Brain pericyte (primary cell): ENCODE measurements at places on chromosomes 3 and 15.

DNA sequence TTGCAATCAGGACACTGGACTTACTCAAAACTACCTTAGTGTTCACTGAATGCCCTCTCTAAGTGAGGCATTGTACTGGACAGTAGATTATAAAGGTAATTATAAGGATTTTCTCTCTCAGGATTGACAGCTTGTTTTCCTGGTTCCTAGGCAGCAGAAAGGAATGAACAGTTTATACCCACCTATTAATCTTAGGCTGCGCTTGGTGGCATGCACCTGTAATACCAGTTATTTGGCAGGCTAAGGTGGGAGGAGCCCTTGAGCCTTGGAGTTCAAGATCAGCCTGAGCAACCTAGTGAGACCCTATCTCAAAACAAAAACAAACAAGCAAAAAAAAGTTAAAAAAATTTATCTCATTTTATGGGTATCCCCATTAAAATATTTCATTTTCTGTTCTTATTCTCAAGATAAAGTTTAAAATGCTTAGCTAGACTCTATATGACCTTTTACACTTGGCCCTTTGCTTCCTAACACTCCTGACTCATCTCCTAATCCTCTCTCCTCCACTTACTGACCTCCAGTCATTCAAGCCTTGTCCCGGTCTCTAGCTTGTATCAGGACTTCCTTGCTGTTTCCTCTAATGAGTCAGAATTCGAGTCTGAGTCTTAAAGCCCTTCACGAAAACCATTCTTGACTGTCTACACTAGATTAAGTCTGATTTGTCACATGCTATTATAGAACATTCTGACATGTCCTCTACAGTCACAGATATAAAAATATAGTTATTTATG lies 348.6 kb downstream of the NLGN1 start:
- DNase-seq, result no peak

DNA sequence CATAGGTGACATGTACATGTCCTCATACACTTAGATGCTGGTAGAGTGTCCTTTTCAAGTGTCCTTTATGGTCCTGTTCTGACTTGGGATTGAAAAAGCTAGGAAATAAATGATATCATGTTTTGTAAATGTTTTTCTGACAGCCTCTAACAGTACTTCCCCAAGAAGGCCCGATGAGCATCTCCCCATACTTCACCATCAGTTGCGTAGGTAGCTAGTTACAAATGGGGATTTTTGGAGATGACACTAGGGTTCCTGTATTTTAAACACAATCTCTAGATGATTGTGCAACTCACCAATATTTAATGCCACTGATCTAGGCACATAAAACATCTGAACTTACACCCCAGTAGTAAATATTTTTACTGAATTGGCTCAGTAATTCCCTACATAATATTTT lies 27.8 kb downstream of the SLC25A26 start:
- DNase-seq, result no peak

- DNase-seq, result no peak
Observed at GRCh38 chr3:179768080-179768479, 115.2 kb downstream of the USP13 start.

- DNase-seq, result no peak
Observed at GRCh38 chr15:59892985-59893384, 111.1 kb upstream of the FOXB1 start.

DNA sequence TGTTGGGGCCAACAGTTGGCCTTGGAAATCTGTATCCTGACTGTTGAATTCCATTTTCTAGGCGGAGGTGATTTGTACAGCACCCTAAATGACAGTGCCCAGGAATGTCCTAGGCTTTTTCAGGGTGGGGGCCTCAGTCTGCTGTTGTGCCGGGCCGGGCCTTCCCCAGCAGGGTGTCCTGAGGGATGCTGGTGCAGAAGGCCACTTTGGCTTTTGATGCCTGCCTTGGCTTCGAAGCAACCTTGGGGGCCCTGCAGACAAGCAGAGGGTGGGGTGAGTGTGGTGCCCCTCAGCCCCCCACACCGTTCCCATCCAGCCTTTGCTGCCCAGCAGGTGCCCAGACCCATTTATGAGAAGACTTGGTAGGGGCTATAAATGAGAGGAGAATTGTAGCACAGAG lies 33.0 kb downstream of the SYNM start:
- DNase-seq, result no peak

DNA sequence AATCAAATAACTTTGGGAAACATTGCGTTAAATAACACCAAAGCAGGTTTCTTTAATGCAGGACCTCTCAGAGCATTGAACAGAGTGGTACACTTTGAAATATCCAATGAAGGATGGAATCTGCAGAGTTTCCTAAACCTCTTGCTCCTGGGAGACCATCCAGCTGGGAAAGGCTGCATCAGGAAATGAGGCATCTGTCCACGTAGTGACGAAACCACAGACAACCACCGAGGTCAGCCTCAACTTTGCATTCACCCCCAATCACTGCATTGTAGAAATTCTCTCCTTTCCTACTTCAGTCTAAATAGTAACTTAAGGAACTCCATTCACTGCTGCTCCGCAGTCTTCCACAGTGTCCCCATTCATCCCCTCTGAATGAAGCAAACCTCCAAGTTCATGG lies 41.5 kb upstream of the CDV3 start:
- no peak for DNase-seq

- DNase-seq, result no peak
Observed at GRCh38 chr15:86595741-86596140, 516.1 kb downstream of the AGBL1 start.

DNA sequence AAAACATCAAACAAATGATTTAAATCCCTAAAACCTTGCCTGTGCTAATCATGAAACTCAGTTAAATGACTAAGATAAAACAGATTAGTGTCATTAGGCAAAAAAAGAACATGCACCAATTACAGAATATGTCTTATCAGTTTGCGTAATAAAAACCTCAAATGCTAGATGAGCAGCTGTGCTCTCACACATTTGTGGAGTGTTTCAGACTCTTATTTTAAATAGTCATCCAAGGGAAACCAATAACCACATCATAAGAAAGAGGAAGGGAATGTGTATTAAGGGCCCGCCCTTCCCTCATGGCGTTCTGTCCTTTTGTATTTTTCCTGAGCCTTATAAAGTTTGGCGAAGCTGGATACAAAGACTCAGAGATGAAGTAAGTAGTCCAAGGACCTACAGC lies 6.6 kb downstream of the SAMMSON start:
- no peak for DNase-seq

- DNase-seq, result no peak
Observed at GRCh38 chr3:143806038-143806437, 42.2 kb downstream of the SLC9A9 start.

DNA sequence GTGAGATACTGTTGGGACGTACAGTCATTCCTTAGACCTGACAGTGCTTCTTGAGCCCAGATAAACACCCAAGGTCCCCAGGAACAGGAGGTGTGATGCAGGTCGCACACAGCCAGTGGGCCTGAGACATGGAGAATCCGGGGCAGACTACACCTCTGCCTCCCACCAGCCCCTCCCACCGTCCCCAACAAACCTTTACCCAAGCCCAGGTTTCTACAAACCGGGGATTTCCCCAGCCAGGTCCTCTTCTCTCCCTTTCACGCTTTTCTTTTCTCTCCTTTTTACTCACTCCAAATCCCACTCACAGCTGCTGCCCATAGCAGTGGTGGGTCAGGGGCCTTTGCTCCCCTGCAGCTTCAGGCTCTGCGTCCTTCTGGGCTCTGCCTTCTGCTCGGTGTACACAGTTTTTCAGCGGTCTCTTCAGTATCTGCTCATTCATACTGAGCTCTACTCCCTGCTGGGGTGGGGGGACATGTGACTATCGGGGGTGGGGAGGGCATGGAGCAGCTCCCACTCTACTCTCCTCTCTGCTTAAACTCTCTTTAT lies 4.8 kb upstream of the PCSK6 start:
- no peak for DNase-seq

DNA sequence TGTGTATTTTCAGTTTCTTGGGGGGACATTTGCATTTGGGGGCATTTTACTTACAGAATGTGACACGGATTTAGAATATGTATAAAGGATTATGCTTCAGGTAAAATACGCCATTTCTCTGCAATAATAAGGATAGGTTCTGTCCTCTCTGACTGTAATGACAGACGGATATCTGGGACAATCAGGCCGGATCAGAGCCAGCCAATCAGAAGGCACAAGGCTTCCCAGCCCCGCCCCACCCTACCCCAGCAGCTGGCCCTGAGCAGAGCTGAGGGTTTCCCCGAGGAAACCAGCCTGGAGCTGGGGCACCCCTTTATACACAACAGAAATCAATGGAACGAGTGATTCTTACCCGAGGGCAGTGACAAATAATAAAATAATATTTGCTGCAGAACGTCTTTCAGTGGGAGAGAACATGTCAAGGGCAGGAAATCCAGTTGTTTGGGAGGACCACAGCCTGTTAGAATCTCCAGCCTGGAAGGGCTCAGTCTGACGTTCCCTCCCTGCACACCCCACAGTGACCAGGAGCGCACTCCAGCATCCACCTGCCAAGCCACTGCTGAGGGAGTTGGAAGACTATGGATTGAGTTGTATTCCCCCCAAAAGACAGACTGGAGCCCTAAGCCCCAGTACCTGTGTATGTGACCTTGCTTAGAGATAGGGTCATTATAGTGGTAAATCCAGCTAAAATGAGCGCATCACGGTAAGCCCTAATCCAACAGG lies 30.3 kb upstream of the SEC13 start:
- DNase-seq, result no peak

GRCh38 chr3:178043084-178043483 lies 493.2 kb upstream of the KCNMB2 start:
- DNase-seq, result no peak

GRCh38 chr15:32843219-32843815 lies 125.5 kb downstream of the GREM1 start:
- DNase-seq, result no peak

DNA sequence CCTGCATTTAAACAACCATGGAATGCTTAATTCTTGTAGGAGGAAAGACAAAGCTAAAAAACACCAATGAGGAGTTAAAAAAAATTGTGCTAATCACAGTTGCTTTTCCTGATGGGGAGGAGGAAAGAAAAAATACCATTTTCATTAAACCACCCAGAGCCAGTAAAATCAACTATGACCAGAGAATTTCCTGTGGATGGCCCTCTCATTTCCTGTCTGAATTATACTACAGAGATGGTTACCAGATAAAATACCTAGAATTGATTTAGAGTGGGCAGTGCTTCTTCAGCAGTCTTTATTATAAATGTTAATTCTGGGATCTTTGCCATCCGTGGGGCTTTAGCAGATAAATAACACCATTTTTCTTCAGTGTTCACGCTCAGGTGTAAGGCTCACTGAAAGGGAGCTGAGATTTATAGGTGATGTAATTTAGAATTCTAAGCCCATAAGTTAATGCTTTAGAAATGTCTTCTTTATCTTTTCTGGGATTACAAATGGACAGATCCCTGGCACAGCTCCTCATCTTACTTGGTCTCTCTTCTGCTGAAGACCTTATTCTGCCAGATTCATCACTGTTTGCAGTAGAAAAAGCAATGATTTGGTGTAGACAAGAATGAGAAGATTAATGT lies 37.9 kb downstream of the RETNLB start:
- no peak for DNase-seq

GRCh38 chr3:195822131-195822696 lies 10.5 kb upstream of the MUC4 start:
- no peak for DNase-seq

DNA sequence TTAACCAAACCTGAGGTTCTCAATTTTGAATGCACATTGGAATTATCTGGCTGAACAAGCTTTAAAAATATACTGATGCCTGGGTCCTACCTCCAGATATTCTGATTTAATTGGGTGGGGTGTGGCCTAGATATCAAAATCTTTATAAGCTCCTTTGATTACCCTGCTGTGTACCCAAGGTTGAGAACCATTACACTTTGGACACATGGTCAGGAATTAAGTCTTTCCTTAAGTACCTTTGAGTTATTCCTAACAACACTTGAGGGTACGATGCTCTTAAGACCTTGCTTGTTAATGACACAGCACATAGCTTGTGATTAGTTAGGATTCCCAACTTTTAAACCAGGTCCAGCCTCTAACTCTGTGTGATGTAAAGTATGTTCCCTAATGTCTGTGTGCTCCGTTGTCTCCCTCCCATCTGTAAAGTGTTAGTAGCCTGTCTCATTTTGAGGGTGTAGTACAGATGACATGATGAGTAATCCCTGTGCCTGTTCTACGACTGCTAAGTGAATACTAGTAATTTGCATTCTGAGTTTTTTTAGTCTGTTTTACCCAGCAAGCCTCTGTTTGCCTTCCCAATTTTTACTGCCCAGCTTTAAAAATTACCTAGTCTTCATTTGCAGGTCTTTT lies 154.9 kb downstream of the KLHL25 start:
- no peak for DNase-seq

DNA sequence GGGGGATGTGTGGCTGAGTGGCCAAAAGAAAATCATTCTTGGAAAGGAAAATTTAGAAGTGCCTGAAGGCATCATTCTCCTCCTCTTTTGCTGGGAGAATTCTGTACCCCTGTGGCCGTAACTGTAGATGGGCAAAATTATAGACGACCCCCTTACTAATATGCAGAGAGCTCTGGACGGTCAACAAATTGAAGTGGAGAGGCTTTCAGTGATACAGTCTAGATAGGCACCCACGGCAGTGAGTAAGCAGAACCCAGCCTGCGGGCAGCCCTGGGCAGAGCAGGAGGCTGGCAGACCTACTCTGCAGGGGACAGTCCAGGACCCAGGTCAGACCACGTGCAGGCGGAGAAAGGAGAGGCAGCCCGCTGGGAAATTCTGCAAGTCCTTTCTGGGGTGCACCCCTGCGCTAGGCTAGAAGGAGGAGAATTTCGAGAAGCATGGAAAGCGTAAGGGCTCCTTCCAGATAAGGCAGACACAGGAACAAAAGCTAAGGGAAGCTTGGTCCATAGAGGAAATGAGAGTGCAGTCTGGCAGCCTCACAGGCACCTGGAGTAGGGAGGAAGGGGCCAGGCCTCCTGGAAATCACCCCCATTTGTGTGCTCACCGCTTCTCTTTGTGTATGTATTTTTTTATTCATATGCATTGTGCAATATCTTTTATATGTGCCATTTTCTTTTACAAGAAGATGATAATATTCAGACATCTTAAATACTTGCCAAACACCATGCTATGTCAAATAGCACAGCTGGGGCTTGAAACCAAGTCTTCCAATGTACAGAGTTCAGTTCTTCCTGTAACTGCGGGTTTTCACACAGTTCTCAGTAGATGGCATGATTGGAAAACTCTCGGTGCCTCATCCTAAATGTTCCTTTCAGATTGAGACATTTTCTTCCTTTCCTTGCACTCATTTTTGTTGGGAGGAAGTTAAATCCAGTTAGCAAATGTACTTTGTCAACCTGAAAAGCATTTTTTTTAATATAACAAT lies 40.2 kb downstream of the LRRK1 start:
- no peak for DNase-seq
